ENCODE measurements at places on chromosomes 2 and 18.

GRCh38 chr18:12944709-12945108 is 3.1 kb upstream of the SEH1L start:
- DNase-seq, result no peak

GRCh38 chr2:226671141-226671676 is 128.4 kb downstream of the IRS1 start:
- no peak for DNase-seq

- no peak for DNase-seq
These were observed 7.9 kb downstream of the TMEM198 start for GRCh38 chr2:219551441-219552381.

DNA sequence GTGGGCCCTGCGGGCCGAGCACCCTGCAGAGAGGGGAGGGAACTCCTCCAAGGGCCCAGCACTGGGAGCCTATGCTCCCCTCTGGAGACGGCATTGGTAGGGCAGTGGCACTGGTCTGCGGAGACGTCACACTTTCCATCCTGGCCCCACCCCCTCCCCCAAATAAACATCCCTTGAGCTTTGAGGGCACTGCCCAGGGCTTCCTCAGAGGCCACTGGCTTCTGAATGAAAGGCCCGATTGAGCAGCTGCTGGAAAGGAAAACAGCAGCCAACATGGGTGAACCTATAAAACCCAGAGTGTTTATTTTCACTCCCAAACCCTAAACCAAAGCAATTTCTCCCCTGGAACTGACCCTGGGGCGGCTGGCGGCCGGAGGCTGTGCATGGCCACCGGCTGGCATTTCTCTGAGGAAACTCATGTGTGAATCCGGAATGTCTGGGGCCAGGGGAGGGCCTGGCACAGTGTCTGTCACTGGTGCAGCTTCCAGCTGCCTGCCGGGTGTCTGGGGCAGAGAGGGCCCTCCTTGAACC is 138.9 kb downstream of the DYSF start:
- no peak for DNase-seq

- DNase-seq, result no peak
These were observed 30.0 kb downstream of the RNF125 start for GRCh38 chr18:32048507-32049091.

GRCh38 chr18:36419900-36420531 is 122.5 kb downstream of the FHOD3 start:
- no peak for DNase-seq

GRCh38 chr2:239762655-239763269 is 262.4 kb downstream of the NDUFA10 start:
- no peak for DNase-seq

- no peak for DNase-seq
These were observed 824.0 kb upstream of the FSHR start for GRCh38 chr2:49978341-49978740.

All from hematopoietic multipotent progenitor cell treated with erythropoietin and hydrocortisone succinate and interleukin-3 and kit ligand, for 15 days (in vitro differentiated cells).